ENCODE measurements at places on chromosomes 13 and 19.

DNA sequence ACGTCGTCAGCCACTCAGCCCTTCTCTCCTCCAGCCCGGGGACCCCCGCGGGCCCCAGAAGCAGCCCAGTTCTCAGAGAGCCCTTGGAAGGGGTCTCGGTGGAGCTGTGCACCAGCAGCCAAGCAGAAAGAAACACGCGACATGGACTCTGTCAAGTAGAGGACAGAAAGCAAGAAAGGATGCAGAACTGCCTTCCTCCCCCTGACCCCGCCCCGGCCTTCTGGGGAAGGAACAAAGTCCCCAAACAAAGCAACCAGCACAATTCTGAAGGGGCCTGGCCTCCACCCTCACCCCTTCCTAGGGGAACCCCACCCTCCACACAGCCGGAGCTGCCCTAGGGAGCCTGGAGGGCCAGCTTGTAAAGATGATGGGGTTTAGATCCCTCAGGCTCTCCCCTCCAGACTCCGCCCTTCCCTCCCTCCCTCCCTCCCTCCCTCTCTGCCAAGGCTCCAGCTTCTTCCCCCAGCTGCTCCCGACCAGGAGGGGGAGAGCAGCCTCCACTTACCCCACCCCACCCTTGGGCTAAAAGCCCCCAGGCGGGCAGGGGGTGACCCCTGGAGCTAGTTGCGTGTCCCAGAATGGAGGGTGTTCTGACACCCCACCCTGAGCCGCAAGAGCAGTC is 7.8 kb downstream of the LYL1 start:
- no peak for DNase-seq

DNA sequence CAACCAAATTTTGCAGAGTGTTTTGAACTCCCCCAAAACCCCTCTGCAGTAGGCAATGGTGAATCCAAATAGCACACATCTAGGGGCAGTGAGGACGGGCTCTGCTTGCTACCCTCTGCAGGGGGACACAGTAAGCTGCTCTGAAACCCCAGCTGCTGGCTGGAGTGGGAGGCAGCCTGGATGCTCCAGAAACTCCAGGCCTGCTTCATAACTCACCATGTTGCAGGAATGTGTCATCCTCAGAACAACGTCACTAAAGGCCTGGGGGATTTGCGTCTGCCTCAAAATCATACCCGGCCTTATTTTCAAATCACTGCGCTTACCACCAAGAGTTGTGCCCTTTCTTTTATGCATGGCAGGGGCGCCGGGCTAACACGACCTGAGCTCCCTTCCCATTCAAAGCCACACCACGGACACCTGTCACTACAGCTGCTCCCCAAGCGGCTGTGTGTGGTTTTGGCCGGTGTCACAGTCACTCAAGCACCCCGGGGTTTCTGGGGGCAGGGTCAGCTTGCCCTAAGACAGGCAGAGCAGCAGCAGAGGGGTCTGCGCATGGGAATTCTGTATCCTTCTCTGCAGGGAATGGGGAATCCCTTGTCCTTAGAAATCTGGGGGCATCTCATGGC is 93.9 kb downstream of the TSHZ3 start:
- DNase-seq = no peak

GRCh38 chr13:41837629-41838028 is 123.3 kb downstream of the VWA8 start:
- no peak for DNase-seq

DNA sequence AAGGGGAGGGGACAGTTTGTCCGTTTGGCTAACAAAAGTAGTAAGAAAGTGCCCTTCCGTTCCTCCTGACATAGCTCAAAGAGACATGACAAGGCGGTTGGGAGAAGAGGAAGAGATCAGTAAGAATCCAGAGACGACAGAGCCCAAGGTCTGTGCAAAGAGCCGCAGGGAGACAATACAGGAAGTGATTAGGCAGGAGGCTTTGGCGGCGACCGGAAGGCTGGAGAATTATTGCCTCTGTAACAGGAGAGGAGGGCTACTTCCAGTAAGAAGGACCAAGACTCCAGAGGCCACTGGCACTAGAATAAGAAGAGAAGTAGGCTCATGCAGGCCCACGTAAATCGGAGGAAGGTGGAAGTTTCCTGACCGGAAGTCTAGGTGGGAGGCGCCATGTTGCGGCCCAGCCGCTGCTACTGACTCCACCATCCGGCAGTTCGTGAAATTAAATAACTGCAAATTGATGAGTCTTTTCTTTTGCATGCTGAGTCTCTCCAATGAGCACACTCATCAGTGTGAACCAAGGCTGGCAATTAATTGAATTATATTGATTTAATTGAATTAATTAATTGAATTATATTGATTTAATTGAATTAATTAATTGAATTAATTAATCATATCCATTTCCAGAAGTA is 9.9 kb downstream of the RFX2 start:
- DNase-seq = no peak

Measured in NCI-H1417 treated with DMSO at 0.1 percent for 48 hours (cell line).